ENCODE measurements at places on chromosomes 3 and 15. TPM values are rescaled to one million over a fixed set of nuclear protein-coding genes. Genes with fewer than 3 reads are reported as not detected.

SLC6A11 gene
- total RNA-seq = 0.04 TPM

DNA sequence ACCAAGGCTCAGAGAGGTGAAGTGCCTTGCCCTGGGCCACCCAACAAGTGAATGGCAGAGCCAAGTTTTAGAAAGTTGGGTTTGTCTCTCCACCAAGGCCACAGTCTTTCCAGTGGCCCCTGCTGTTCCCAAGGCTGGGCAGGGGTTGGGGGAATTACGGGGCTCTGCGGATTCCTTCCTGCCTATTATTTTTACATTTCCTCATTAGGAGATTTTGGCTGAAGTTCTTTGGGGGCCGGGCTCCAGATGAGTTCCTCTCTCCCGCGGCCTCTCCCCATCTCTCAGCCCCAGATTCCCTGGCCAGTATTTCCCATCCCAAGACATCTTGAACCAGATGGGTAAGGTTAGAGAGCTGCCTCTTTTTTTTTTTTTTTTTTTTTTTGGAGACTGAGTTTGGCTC lies 44.0 kb upstream of the SMAD6 start:
- H3K27ac ChIP-seq = peak overlapping the region; percentile 6
- no peak for DNase-seq
- no peaks in the 10 kb centered on the region for H3K36me3 ChIP-seq
- H3K4me3 ChIP-seq = no peak overlapping the region

OR5K2 gene
- total RNA-seq = not detected

RHOV gene
- total RNA-seq = 1.2 TPM

DNA sequence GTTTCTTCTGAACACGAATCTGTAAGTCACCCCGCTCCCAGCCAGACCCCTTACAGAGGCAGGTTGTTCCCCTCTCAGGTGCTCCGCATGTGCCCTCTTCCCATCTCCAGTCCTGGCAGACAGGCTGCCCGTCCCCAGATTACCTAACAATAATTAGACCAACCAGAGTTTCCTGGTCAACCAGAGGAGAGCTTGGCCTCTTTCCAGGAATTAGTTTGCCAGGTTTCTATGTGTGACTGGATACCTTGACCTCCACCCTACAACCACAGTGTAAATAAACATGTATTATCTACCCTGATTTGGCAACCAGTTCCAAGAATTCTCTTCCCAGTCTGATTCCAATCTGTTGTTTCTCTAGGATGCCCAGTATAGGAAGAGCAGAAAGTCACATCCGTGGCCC lies 178.0 kb upstream of the UMPS start:
- H3K4me1 ChIP-seq = no peaks in the 10 kb centered on the region
- H3K36me3 ChIP-seq = no peaks in the 10 kb centered on the region
- no peak overlapping the region for H3K4me3 ChIP-seq
- DNase-seq = no peak
- H3K27ac ChIP-seq = no peak overlapping the region

- no peak for DNase-seq
- H3K4me1 ChIP-seq = peaks cover 29% of the 10 kb centered on the region
- H3K4me3 ChIP-seq = no peak overlapping the region
- H3K27ac ChIP-seq = peak overlapping the region; percentile 97
- H3K27me3 ChIP-seq = no peaks in the 10 kb centered on the region
These were observed 1.2 kb downstream of the CCDC9B start for GRCh38 chr15:40339621-40339945.

DNA sequence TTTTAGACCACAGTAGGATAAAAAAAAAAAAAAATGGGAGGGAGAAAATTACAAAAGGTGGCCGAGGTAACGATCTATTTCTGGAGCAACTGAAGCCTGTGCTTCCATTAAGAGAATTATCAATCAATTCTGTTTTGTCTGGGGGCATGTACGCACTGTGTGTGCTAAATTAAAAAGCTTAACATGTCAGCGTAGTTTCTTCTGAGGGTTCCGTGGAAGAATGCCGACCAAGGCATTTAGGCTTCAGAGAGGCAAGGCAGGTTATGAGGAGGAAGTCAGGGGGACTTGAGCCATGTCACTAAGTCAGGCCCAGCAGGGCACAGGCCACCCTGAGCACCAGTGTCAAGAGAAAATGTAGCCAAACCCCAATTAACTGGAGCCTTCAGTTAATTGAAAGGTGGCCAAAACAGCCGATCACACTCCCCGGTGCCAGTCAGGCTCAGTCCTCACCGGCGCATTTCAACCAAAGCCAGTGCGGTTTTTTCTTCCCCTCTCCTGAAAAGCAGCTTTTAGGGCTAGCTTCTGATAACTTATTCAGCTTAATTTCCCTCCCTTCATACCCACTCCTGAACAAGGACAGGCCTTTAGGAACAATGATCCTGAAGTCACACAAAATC lies 113.9 kb downstream of the MEGF11 start:
- no peak for DNase-seq
- no peaks in the 10 kb centered on the region for H3K36me3 ChIP-seq
- no peak overlapping the region for H3K27ac ChIP-seq
- H3K27me3 ChIP-seq = no peaks in the 10 kb centered on the region
- H3K4me3 ChIP-seq = no peak overlapping the region

- H3K27ac ChIP-seq = no peak overlapping the region
- peaks cover 11% of the 10 kb centered on the region for H3K4me1 ChIP-seq
- H3K27me3 ChIP-seq = no peaks in the 10 kb centered on the region
- no peak overlapping the region for H3K4me3 ChIP-seq
- no peak for DNase-seq
These were observed 2.1 kb upstream of the ANP32A start for GRCh38 chr15:68822818-68823217.

MAGEL2 gene
- 7.6 TPM for total RNA-seq

GRCh38 chr3:185152410-185153170 lies at the start of gene C3orf70:
Gene C3orf70, minus strand, starts transcription at chr3:185153060. Its CDS starts 237 bp downstream, at chr3:185152823.
- H3K27ac ChIP-seq = no peak within 1 kb of the TSS
- H3K27me3 ChIP-seq = peaks cover 70% of the 10 kb centered on the region
- no peaks in the 10 kb centered on the region for H3K36me3 ChIP-seq
- no peaks in the 10 kb centered on the region for H3K4me1 ChIP-seq
- H3K4me3 ChIP-seq = peak within 1 kb of the TSS; percentile 26

GRCh38 chr3:31004025-31004678 lies 109.7 kb upstream of the GADL1 start:
- H3K27ac ChIP-seq = no peak overlapping the region
- H3K4me1 ChIP-seq = peaks cover 5% of the 10 kb centered on the region
- peaks cover 13% of the 10 kb centered on the region for H3K27me3 ChIP-seq

GRCh38 chr3:106263011-106263410 lies 394.2 kb upstream of the CBLB start:
- no peak for DNase-seq
- H3K27ac ChIP-seq = no peak overlapping the region
- H3K4me3 ChIP-seq = no peak overlapping the region
- no peaks in the 10 kb centered on the region for H3K27me3 ChIP-seq
- H3K4me1 ChIP-seq = peaks cover 6% of the 10 kb centered on the region

CFAP91 gene
- total RNA-seq = 0.53 TPM

SYNPR gene
- total RNA-seq = 0.36 TPM

Measured in cardiac muscle cell (in vitro differentiated cells and primary cell).